Activated T-cell treated with anti-CD3 and anti-CD28 coated beads for 24 hours (primary cell): ENCODE measurements at places on chromosomes 3 and 15.

DNA sequence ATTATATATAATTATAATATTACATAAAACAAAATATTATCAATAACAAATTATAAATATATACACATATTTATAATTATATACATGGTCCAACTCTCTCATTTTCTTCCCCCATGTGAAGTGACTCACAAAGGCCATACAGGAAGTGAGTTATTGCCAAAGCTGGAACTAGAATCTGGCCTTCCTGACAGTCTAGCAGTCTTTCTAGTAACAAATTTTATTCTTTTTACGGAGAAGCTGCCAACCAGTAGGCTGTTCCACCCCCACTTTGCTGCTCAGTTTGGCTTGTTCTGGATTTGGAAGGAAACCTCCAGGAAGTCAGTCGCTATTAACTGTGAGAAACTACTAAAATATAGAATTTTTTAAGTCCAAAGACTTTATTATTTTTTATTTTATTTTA, 79.6 kb downstream of the DHX36 start:
- DNase-seq, result no peak

- no peak for DNase-seq
Observed at GRCh38 chr3:55607844-55608243, 120.7 kb upstream of the WNT5A start.

DNA sequence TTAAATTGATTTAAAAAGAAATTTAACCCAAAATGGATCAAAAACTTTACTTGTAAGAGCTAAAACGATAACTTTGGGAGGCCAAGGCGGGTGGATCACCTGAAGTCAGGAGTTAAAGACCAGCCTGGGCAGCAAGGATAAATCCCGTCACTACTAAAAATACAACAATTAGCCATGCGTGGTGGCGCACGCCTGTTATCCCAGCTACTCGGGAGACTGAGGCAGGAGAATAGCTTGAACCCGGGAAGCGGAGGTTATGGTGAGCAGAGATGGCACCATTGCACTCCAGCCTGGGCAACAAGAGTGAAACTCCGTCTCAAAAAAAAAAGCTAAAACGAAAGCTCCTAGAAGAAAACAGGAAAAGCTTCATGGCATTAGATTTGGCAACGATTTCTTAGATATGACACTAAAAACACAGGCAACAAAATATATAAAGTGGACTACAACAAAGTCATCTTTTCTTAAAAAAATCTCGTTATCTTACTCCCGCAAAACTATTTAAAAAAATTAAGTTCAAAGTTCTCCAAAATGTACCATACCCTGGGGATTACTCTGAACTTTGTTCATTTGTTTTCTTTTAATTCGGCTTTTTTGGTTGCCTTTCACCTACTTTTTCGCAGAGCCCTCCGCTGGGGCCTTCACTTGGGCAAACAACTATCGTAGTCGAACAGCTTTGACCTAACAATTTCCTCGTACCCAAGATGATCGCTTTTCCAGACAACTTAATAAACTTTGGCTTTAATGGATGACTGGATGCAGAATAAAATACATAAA, 2.9 kb downstream of the HDDC3 start:
- no peak for DNase-seq

DNA sequence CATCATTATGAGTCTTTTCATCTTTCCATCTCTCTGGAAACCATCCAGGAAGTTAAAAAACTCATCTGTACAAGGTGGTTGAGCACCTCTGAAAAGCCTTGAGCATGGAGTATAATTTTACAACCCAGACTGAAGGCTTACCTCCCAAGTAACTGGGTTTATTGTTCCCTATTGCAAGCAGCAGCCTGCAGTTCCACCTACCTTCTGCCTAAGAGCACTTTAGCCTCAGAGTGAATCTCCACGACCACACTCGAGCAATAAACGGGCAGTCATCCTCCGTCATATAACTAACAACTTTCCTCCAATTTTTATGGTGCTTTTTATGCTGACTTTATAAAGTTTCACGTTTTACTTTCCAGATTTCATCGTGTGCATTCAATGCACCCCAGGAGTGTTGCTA, 32.8 kb downstream of the OSBPL10 start:
- no peak for DNase-seq

DNA sequence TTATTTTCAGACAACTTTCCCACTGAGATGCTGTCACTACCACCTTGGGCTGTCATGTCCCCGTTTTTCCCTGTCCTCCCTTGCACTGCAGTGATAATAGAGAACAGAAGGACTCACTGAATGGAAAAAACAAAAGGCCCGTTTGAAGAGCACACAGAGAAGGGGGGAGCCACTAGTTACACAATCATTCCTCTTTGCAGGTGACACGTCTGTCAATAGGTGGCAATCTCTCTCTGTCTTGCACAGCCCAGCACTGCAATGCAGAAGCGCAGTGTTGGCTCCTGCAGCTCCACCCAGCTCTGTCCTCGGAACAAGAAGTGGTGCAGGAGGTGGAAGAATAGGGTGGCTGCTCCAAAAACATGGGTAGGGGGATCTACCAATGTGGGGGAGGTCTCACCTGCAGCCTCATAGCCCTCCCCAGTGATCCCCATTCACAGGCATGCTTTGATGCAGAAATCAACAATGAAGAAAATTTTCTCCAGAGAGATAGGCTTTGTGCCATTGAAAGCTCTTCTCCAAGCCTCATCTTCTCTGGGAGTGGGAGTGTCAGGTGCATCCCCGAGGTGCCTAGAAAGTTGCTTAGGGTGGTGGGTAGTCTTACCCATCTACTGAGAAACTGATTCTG, 31.8 kb downstream of the FSTL1 start:
- DNase-seq, result no peak

DNA sequence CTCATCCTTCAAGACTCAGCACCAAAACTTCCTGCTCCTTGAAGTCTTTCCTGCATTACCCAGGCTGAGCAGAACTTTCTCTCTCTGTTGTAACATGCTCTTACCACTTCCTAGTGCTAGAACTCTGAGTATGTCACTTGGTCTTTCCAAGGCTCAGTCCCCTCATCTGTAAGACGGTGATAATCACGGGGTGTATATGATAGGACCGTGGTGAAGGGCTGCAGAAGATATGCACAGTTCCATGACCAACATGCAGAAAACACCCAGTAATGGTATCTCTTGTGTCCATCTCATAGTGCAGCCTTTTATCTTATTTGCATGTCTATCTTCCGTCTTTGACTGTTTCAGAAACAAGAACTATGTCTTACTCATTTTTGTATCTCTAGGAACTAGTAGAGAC, 154.5 kb downstream of the ZNF621 start:
- DNase-seq, result no peak

DNA sequence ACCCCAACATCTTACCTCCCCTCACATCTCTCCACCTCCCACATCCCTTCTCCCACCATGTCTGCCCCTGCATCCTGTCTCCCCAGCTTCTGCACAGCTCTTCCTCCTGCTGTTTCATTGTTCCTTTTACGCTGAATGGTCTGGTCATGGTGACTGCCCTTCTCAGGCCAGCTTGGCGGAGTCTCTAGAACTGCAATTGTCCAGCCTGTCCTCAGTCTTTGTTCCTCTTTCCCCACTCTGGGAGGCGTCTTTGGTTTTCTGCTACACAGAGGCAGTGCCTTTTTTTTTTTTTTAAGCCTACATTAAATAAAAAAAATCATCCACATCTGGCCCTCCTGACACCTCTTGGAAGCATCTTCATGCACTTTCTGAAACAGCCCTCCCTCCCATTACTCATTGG, 49.1 kb upstream of the SEC22A start:
- DNase-seq, result no peak

DNA sequence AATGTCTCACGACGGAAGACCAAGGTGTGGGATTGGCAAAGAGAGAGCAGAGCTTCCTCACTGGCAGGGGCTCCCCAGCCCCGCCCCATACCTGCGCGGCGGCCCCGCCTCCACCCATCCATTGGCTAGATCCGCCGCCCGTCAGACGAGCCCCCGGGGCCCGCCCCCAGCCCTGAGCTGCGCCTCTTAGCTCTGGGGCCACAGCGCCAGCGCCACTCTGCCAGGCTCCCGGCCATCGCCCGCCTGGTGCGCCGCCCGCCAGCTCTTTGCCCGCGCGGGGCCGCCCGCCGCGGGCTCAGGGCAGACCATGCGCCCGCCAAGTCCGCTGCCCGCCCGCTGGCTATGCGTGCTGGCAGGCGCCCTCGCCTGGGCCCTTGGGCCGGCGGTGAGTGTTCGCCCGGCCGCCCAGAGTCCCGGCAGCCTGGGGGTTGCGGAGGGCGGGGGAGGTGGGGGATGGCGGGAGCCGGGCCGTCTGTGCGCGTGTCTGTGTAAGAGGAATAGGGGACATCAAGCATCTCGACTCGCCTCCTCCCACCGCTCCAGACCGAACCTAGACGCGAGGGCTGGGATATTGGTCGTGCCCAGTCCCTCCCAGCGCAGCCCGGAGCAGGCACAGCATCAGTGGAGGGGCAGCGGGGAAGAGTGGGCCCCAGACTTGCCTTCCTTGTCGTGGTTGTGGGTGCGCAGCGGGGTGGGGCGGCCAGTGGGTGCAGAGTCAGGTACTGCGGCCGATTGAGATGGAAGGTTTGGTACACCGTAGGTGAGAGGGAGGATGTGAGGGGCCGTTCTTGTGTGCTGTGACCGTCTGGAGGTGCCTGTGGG, at the start of gene VIPR1:
VIPR1 (plus strand) TSS at position 215 of the 822 bp plus-strand sequence; CDS start at position 308, 93 bp downstream.
- DNase-seq, result peak; percentile 87

GRCh38 chr3:195698647-195699387, 22.0 kb upstream of the MUC20 start:
- DNase-seq, result no peak

DNA sequence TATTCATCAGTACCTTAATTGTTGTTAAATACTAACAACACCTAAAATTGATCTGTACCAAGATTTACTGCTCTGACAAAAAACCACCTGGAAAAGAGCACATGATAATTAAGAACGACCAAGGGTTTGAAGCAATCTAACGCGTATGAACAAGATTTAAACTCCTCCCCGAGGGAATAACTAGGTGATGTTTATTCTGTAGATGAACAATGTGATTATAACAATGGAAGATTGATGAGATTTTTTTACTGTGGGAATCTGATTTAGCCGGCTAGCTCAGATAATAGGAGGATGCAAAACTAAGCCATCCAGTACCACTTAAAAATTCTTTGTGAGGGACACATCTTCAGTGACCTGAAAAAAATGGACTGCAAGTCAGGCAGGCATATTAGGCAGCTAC, 222.1 kb downstream of the FHIT start:
- DNase-seq, result no peak

- DNase-seq, result peak; percentile 7
Observed at GRCh38 chr15:68154923-68155559, 50.1 kb downstream of the CALML4 start.

- peak; percentile 38 for DNase-seq
Observed at GRCh38 chr15:77634266-77634962, 1.7 kb upstream of the LINGO1 start.

GRCh38 chr3:27108322-27108721, 260.9 kb downstream of the NEK10 start:
- no peak for DNase-seq

DNA sequence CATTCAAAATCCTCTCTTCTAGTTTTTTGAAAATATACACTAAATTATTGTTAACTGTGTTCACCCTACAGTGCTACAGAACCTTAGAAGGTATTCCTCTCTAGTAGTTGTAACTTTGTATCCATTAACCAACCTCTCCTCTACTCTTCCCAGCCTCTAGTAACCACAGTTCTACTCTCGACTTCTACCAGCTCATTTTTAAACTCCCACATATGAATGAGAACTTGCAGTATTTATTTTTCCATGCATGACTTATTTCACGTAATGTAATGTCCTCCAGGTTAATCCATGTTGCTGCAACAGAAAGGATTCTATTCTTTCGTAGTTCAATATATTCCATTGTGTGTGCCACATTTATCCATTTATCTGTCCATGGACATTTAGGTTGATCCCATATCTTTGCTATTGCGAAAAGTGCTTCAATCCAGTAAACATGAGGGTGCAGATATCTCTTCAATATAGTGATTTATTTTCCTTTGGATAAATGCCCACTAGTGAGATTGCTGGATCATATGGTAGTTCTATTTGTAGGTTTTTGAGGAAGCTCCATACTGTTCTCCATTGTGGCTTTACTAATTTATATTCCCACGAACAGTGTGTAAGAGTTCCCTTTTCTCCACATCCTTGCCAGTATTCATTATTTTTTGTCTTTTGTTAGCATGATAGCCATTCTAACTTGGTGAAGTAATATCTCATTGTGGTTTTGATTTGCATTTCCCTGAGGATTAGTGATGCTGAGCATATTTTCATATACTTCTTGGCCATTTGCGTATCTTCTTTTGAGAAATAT, 113.7 kb upstream of the SMAD3 start:
- no peak for DNase-seq

DNA sequence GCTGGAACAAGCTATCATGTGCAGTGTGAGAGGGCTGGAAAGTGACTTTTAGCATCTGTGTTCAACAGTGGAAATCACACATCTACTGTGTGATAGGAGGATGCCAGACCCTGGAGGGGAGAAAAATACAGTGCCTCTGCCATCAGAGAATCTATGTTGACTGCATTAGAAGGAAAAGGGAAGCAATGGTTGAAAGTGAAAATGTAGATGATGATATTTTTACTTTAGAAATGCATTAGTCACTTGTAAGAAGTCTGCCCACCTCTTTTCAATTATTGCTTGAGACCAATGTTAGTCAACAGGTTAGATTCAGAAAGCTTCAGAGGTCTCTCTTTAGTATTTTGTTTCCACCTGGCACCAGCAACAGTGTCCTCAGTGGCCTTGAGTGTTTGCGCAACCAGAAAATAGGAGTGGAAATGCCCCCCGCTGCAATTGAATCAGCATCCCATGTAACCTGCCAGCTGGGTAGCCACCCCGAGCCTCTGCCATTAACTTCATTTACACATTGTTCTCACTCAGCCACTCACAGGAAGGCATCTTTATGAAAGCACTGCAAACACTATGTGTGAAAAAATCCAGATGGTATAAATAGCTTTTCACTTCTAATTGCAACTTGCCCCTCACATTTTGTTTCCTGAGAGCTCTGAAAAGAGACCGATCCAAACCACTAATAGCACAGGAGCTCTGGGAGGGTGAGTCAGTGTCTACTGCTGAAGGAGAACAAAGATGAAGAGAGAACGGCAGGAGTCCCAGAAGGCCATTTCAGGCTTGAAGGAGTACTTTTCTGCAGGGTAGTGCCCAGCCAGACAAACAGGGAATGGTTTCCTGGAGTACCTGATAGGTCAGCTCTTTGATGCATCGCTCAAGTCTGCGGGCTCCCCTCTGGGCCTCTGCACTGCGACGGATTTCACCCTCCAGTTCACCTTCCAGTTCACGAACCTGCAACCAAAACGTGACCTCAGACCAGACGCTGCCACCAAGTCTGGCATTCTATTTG, 92.1 kb downstream of the HHLA2 start:
- peak; percentile 8 for DNase-seq

- DNase-seq, result no peak
Observed at GRCh38 chr3:188239035-188239434, 85.1 kb downstream of the LPP start.

DNA sequence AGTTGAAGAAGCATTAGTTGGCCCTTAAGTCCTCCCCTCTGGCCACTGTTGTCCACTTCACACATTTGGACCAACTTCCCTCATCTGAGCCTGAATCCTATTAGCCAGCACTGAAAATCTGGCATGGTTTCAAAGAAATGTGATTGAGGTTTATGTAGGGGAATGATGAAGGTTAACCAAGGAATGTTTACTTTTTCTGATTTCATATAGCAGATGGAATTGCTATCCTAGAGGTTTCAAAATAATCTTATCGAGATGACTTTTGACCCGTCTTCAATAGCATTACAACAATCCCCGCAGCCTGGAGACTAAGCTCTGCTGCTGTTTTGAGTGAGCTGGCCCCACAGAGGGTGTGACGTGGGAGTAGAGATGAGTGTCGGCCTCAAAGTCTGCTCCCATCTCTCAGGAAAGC, 200.8 kb upstream of the IL12A start:
- DNase-seq, result no peak

GRCh38 chr15:73844356-73844755, 29.0 kb upstream of the TBC1D21 start:
- no peak for DNase-seq

- no peak for DNase-seq
Observed at GRCh38 chr3:149145356-149145755, 15.9 kb downstream of the HPS3 start.
